Gastroesophageal sphincter (tissue), 4 donors: ENCODE measurements at places on chromosomes 11 and 22.

GRCh38 chr22:21652010-21652546, 10.0 kb downstream of the SDF2L1 start:
- peak; percentile 95 for ATAC-seq

GRCh38 chr11:19258641-19259230, 18.0 kb upstream of the E2F8 start:
- no peak for ATAC-seq

DNA sequence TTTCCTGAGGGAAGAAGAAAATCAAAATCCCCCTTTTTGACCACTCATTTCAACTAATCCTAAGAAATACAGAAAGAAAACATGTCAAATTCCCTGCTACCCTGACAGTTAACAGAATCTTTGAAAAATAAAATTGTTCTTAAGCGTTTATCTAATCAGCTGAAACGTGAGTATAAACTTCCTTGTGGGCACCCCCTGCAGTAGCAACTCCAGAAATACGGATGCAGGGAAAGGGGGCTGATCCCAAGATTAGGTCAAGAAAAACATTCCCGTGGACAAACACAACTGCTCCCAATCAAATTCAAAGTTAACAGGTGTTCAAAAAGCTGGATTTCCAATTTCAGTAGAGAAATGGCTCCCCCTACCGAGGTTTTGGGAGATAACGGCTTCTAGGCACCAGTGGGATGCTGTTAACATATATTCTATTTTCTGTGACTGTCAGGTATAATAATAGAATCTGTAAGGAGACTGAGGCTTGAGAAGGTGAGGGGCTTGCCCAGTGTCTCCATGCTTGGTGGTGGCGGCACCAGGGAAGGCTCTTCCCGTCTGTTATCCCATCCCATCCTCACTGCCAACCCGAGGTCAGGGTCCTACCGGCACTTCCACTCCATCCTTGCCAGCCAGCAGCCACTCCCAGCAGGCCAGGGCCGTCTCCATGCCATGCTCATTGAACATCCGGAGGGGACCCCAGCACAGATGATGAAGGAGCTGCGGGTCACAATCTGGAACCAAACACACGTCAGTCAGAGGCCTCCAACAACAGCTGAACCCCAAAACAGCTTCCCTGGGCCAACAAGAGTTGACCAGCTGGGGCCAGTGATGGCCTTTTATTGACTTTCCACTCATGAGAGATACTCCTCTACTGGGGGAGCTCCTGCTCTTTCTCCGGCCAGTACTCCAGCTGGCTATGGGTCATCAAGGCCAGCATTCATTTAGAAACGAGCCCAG, 32.0 kb upstream of the SERPIND1 start:
- no peak for ATAC-seq

- ATAC-seq, result peak; percentile 43
Measured at GRCh38 chr11:94533696-94534630, 9.8 kb upstream of the FUT4 start.

- no peak for ATAC-seq
Measured at GRCh38 chr11:20081336-20081735, 78.9 kb downstream of the DBX1 start.

GRCh38 chr11:75583718-75584658, 21.9 kb downstream of the SERPINH1 start:
- peak; percentile 79 for ATAC-seq

- ATAC-seq, result no peak
Measured at GRCh38 chr11:97990162-97990920, 1030.4 kb upstream of the CNTN5 start.
